ENCODE measurements at places on chromosomes 6 and 20.

GRCh38 chr6:3032986-3033385 is 33.3 kb downstream of the NQO2 start:
- no peak for DNase-seq

- DNase-seq = no peak
These were observed 243.5 kb upstream of the PREP start for GRCh38 chr6:105646391-105646867.

DNA sequence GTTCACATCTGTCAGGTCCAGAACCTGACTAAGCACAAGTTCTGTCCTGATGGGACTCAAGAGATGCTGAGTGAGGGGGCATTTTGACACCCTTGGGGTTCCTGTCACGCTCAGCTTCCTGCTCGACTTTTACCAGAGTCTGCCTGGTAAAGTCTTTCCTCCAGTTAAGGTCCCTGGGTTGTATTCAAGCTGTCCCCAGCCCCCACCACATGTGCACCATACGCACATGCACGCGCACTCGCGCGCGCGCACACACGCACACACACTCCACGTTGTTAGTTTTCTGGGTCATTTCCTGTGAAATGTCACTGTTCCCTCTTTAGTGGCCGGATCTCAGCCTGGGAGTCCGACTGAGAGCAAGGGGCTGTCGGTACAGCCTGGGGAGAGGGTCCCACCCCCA is 166.1 kb downstream of the GMPR start:
- no peak for DNase-seq

DNA sequence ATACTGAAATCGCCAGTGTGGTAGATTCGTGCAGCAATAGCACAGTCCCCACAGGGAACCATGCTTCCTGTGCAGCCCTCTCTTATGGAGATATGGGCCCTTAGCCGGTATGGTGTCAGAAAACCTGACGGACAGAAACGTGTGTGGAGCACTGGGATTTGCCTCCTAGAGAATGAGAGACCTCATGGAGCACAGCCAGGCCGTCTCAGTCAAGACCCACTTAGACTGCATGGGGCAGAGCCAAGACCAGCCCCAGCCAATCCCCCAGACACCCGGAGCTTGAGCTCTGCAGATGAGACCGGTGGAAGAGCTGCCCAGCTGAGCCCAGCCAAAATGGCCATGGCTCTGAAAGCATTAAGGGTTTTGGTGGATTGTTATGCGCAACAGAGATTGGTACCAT is 163.7 kb downstream of the DLL1 start:
- no peak for DNase-seq

- DNase-seq = no peak
These were observed 99.8 kb downstream of the SNAP25 start for GRCh38 chr20:10318291-10319024.

DNA sequence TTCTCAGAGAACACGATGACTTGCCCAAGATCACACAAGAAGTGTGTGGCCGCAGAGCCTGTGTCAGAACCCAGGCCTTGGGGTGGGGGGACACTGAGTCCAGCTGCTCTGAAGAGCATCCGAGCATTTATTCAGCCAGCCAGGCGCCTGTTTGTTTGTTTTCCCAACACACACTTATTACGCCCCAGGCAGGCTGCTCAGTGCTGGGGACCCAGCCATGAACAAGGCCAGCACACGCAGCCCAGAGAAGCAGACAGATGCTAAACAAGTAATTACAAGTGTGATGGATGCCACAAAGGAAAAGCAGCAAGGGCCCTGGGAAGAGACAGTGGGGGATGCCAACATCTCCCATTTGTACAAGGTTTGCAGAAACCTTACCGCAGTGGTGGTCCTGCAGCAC is 19.4 kb upstream of the SIRPA start:
- DNase-seq = no peak

DNA sequence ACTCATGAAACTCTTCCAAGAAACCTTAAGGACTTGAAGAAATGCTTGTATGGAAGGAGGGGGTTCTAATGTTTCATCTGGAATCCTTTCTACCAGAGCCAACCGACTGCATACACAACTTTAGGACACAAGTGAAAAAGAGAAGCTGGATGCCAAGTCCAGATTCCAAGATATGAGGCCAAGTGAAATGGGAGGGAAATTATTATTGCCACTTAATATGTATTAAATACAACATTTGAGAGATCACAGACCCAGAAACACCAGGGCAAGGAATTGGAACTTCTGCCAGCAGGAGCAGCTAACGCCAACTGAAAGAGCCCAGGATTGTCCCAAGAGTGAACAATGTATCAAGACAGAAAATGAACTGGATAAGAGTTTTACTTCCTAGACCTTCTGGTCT is 144.2 kb downstream of the ARHGAP18 start:
- DNase-seq = no peak

DNA sequence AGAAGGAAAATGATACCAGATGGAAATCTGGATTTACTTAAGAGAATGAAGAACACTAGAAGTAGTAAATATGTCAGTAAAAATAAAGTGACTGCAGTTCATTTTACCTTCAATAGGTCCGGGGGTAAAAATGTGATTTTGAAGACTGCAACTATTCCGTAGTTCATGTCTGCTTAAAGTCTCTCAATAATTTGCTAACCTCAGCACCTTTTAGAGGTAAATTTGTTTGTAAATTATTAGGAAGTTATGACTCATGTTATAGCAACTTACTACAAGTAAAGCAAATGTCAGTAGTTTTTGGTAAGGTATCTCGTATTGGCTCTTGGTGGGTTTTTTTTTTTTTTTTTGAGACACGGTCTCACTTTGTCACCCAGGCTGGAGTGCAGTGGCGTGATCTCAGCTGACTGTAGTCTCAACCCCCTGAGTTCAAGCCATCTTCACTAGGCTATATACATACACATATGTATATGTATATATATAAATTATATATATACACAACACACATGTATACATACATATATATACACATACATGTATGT is 32.1 kb downstream of the BICRAL start:
- no peak for DNase-seq

DNA sequence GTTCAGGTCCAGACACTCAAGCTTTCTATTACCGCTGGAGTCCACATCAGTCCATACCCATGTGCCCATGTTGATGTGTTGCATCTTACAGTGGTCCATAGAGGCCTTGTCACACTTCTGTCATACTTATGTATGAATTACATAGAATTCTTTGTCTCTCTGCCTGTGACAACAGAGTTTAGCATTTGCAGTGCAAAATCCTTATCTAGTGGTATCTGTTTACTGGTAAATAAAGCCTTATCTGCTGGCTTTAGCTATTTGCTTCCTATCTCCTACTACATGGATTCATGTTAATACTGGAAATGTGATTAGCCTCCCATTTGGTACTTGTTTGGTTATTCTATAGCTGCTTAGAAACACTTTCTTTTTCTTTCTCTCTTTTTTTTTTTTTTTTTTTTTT is 49.8 kb downstream of the TFAP2B start:
- DNase-seq = no peak

GRCh38 chr6:116629563-116629981 is 13.3 kb downstream of the RSPH4A start:
- DNase-seq = no peak

DNA sequence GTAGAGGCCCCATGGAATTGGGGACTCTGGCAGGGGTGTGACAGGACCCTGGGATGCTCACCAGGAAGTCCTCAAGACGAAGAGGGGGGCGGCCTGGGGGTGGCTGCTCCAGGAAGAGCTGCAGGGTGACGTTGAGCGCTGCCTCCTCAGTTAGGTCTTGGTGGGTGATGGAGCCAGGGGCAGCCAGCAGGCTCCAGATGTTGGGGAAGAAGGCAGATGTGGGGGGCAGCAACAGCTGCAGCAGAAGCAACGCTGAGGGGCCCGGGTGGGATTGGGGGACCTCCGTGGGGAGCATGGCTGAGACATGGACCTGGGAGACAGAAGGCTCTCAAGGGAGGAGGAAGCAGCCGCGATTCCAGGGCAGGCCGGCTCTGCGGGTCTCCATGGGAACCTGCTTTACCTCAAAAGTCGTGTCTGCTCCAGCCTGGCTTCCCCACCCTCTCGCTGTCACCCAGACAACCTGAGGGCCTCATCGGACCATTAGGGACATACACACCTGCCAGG is 591 bp downstream of the VWA7 start:
- no peak for DNase-seq

DNA sequence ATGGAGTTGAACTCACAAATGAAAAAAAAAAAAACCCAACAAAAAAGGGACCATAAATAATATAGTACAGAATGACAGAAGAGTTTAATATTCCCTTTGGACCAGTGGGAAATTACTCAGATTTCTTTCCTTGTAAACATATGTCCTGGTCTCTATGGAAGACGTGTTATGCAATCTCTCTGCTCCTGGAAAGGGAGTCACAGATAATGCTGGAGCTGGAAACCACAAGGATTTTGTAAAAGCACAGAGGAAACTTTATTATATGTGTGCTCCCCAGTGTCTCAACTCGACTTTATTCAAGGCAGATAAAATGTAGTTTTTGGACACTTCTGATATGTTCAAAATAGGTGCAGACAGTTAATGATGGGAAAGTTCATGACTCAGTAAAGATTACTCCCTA is 88.1 kb upstream of the ZFP64 start:
- no peak for DNase-seq

GRCh38 chr6:125922322-125922860 is 34.2 kb upstream of the HINT3 start:
- DNase-seq = no peak

GRCh38 chr6:26213334-26214075 is 126.3 kb downstream of the HFE start:
- no peak for DNase-seq

DNA sequence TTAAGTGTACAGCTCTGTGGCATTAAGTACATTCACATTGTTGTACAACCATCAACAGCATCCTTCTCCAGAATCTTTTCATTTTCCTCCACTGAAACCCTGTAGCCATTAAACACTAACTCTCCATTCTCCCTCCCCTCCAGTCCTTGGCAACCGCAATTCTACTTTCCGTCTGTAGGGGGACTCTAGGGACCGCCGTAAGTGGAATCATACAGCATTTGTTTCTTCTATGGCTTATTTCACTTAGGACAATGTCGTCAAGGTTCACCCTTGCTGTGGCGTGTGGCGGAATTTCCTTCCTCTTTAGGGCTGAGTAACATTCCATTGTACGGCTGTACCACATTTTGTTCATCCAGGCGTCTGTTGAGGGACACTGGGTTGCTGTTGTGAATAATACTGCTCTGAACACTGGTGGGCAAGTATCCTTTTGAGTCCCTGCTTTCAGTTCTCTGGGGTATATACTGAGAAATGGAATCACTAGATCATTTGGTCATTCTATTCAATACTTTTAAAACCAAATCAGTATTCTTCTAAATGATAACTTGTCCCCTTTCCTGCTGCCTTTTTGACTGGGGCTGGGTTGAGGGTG is 50.7 kb downstream of the PPP1R3G start:
- DNase-seq = peak; percentile 8

DNA sequence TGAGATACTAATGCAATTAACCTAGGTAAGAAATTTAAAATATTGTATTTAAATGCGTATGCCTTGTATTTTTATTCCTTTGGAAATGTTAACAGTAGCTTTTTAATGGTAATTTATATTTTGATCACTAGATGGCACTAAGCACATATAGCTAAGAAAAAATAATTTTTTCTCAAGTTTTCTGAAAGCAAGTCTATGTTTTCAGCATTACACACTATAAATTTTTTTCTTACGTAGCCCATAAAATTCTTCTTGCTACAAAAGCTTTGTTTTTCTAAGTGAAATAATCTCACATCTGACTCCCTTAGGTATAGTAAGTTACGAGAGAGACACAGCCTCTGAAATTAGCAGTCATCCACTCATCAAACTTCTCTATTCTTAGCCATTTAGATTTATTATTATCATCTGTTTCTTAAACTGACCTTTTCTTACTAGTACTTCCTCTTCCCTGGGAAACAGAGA is 35.7 kb downstream of the TSPYL4 start:
- DNase-seq = no peak

DNA sequence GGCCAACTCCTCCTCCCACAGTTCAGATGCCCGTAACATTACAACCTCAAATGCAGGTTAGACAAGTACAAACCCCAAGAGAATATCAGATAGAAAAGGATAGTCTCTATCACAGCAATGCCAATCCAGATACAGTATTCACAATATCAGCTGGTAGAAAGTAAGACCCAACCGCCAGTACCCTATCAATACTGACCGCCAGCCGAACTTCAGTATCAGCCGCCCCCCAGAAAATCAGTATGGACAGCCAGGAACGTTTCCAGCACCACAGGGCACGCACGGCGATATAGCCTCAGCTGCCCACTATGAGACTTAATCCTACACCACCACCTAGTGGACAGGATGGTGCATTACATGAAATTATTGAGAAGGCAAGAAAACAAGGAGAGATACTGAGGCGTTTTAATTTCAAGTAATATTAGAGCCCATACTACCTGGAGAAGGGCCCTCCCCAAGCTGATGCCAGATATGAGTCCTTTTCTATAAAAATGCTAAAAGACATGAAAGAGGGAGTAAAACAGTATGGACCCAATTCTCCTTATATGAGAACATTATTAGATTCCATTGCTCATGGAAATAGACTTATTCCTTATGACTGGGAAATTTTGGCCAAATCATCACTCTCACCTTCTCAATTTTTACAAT is 17.6 kb upstream of the EIF2S2 start:
- DNase-seq = no peak

GRCh38 chr6:80179695-80180094 is 73.2 kb downstream of the BCKDHB start:
- no peak for DNase-seq

- DNase-seq = no peak
These were observed 317.5 kb upstream of the POU3F2 start for GRCh38 chr6:98516866-98517265.

DNA sequence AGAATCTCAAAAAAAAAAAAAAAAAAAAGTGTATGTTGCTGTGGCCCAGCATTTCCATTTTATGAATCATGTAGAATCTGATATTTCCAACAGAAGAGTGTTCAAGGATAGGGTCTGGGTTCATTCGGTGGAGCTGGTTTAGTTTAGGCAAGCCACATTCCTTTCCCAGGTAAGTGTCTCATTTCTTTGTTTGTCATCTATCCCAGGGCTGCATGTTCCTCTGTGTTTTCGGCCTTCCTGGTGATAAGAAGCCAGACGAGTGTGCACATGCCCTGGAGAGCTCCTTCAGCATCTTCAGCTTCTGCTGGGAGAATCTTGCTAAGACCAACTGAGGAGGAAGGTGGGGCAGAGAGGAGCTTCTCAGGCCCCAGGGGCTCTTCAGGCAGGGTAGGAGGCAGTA is 38.2 kb downstream of the NFYA start:
- no peak for DNase-seq

GRCh38 chr6:109579361-109579760 is 96.3 kb upstream of the ZBTB24 start:
- DNase-seq = no peak

DNA sequence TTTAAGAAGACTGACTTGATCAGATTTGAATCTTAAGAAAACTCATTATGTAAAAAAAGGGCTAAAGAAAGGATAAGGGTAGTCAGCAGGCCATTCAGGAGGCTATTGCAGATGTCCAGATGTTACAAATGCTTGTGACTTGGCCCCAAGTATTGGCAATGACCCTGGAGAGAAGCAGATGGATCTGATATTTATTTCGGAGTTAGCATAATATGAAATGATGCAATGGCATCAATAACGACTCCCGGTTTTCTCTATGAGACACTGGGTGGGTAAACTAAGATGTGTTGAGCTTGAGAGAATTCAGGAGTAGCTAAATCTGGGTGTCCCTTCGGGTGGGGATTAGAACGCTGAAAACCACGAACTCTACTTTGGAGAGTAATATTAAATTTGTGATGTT is 149.7 kb downstream of the LAMA2 start:
- DNase-seq = no peak
